Gastroesophageal sphincter (tissue), 4 donors: ENCODE measurements at places on chromosomes 3 and 15. TPM values are rescaled to one million over a fixed set of nuclear protein-coding genes. Genes with fewer than 3 reads are reported as not detected.

DNA sequence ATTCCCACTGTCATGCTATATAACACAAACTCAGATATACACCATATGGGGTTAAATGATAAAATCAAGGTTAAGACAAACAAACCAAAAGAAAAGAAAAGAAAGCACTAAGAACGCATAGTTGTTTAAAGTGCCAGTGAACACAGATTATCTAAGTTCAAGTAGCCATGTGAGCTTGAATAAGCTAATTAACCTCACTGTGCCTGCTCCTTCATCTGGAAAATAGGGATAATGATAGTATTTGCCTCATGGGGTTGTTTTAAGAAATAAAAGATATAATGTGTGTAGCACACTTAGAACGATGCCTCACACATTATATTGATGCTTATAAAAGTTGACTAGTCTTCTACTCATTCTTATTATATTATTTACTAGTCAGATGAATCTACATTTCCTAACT, 72.6 kb upstream of the IL12A start:
- no peaks in the 10 kb centered on the region for H3K27me3 ChIP-seq
- no peaks in the 10 kb centered on the region for H3K36me3 ChIP-seq
- no peak overlapping the region for H3K4me3 ChIP-seq
- H3K27ac ChIP-seq: no peak overlapping the region
- no peaks in the 10 kb centered on the region for H3K4me1 ChIP-seq

DNAH12 gene
- total RNA-seq: not detected

- H3K4me3 ChIP-seq: no peak overlapping the region
- peak; percentile 91 for ATAC-seq
- H3K4me1 ChIP-seq: no peaks in the 10 kb centered on the region
- H3K27me3 ChIP-seq: no peaks in the 10 kb centered on the region
- no peak overlapping the region for H3K27ac ChIP-seq
Measured at GRCh38 chr3:98513091-98513511, 9.6 kb downstream of the CLDND1 start.

SIDT1 gene
- total RNA-seq: 0.15 TPM
